Tibial nerve (tissue), 4 donors: ENCODE measurements at places on chromosomes 16 and 17. TPM values are rescaled to one million over a fixed set of nuclear protein-coding genes. Genes with fewer than 3 reads are reported as not detected.

DNA sequence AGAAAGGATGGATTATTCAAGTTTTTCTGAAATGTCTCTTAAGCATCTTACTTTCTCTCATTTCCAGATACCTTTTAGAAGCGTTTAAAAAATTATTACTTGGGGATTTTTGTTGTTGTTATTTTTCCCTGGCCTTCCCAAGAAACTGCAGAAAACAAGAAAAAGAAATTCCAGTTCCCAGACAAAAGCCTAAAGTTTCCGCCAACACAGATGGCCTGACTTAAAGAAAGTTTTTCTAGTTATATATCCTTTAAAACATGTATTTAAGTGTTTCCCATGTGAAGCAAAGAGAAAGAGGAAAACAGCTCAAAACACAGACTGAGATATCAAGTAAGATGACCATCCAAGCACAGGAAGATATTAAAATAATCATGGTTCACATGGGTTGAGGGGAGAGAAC lies 401.7 kb upstream of the MAF start:
- DNase-seq: no peak

DNA sequence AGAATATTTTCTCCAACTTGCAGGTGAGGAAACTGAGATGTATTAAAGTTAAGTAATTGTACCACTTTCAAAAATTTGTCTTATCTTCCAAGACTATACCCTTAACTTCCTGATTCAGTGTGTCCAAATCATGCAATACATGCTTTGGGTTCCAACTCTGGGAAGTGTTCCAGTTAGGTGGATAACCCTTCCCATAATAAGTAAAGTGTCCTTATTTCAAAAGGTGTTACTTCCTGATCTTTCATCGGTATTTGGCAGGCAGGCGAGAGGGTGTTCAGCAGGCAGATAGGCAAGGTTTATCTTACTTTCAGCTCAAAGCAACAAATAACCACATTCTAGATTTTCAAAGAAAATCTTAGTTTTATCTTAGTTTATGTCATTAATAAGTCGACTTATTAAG lies 46.3 kb upstream of the ARHGAP44 start:
- DNase-seq: no peak

DNA sequence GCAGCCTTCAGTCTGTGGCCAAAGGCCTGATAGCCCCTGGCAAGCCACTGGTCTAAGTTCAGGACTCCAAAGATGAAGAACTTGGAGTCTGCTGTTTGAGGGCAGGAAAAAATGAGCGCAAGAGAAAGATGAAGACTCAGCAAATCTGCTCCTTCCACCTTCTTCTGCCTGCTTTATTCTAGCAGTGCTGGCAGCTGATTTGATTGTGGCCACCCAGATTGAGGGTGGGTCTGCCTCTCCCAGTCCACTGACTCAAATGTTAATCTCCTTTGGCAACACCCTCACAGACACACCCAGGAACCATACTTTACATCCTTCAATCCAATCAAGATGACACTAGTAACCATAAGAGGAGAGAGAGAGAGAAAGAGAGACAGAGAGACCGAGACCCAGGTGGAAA lies 127.6 kb downstream of the UTP18 start:
- no peak for DNase-seq

DNA sequence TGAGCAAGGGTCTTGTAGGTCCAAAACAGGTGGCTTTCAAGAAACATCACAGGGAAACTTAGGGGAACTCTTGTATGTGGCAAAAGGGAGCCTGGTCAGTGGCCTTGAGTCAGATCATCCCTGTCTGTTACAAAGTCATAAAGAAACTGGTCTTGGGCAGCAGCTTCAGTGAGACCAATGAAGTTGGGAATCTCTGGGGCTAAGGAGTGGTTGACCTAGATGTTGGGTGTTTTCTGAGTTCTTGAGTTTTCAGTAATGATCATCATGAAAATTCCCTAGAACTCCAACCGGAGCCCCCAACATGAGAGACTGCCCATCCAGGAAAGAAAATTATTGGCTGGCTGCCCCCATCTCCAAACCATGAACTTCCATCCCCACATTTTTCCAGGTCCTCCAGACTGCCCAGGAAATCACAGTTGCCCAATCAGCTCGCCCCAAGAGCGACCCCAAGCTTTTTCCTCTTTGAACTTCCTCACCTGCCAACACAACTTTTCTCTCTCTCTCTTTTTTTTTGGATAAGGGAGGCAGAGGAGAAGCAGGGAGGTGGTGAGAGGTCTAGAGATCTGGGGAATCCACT lies 3.9 kb downstream of the CCR7 start:
- no peak for DNase-seq

DNA sequence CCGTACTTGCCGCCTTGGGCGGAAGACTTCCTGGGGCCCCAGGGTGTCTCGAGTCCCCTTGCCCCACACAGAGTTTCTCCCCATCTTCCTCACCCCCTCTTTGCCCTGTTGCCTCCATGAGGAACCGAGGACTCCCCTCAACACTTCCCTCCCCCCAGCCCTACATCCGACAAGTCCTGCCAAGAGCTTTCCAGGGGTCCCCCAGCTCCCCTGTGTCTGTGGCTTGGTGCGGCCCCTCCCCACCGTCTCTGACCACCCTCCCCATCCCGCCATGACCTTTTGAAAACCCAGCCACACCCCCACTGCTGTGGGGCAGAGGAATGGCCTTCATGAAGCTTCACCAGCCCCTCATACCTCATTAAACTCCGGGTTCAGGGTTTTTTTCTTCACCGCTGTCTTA lies 11.4 kb downstream of the SCGB1C2 start:
- no peak for DNase-seq

- DNase-seq: peak; percentile 78
Measured at GRCh38 chr17:45092911-45093430, 31.9 kb downstream of the NMT1 start.

DNA sequence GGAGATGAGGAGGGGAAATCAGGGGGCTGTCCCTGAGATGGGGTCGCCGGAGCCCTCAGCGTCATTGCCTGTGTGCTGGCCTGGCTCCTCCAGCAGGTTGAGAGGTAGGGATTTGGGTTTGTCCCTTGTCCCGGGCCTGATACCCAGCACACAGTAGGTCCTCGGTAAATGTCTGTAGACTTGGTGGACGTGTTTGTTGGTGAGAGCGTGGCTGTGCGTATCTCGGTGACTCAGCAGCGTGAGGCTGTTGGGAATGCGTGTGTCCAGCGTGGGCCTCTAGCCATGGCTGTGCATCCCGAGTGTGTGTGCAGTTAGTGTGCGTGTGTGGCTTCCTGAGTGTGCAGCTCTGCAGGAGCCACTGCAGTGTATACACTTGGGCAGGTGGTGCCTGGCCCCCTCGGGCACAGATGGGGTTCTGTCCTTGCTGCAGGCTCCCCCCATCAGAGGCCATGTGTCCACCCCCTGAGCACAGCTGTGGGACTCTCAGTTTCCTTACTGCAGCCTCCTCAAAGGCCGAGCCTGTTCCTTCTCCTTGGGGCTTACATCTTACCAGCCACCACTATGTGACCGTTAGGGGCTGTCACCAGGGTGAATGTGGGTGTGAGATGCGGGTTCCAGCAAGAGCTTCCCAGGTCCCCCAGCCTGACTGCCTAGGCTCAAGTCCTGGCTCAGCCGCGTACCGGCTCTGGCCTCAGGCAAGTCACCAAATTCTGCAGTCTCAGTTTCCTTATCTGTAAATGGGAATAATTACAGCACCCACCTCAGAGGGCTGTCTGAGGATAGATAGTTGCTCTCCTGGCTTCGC lies 5.7 kb downstream of the NECAB2 start:
- DNase-seq: no peak

DNA sequence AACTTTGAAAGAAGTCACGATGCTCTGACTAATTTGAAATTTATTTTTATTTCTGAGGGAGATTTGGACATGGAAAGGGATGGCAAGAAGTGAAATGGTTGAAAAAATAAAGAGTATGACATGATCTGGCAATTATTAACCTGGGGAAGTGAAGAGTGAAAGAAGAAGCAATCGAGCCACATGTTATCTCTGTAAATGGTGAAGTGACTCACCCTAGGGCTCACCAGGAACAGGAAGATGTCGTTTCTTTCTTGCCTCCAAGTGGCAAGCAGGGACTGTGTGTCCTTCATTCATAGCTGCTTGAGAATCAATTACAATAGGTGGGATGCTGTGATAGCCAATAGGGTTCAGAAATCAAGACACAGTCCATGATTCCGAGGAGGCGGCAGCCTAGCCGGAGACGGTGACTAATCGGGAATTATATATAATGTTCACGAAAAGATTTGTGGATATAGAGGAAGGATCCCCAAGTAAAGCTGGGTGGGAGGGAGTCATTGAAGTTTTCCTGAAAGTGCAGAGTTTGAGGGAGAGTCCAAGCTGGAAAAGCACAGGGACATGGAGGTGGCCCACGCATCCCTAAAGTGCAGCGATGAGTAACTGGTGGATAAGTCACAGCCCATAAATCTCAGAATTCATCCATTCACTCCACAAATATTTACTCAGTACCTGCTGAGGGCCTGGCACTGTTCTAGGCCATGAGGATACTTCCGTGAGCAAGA lies 18.2 kb upstream of the KRT20 start:
- DNase-seq: no peak

- no peak for DNase-seq
Measured at GRCh38 chr16:76441876-76442275, 164.7 kb downstream of the CNTNAP4 start.

GRCh38 chr16:35745191-35745590 lies 2285.8 kb downstream of the TP53TG3F start:
- DNase-seq: no peak

DNA sequence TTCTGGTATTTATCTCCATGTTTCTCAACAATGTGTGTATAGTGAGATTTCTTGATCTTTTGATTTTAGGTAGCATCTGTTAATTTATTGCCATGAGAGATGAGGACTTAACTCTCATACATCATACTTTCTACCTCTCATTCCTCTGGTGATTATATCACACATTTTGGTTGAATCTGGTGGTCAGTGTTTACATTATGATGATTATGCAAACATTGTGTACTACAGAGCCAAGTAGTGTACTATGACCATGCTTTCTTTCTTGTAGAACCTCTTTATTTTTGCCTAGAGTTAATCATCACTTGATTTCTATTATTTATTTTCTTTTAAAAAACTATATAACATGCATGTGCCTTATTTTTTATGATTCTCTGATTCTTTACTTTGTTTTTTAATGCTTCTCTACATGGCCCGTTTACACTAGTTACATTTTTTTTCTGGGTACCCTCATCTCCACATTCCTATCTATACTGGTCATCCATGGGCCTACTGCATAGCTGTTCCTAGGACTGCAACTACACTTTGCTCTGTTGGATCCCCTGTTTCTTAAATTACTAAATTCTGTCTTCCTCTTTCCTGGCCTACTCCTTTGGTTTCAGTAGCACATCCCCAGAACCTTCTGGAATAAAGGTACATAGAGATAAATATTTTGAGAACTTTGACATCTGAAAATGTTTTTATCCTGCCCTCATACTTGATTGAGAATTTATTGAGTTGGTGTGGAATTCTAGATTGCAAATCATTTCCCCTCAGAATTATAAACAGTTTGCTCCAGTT lies 63.0 kb upstream of the LRRC37A3 start:
- DNase-seq: no peak

DNA sequence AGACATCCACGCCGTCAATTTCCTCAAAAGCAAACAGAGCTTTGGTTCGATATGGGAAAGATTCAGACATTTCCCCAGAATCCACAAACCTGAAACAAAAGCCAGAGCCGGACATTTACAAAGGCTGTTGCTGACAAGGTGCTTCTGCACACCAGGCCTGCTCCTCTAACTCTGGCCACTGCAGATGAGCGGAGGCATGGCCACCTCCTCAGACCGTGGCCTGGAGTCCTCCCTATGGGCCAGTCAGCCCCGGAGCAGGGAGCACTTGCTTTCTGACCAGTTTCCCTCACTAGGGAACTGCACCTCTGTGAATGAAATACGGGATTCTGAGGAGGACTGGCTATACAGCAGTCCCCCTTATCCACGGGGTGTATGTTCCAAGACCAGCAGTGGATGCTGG lies 22.3 kb upstream of the TRAP1 start:
- no peak for DNase-seq

DNA sequence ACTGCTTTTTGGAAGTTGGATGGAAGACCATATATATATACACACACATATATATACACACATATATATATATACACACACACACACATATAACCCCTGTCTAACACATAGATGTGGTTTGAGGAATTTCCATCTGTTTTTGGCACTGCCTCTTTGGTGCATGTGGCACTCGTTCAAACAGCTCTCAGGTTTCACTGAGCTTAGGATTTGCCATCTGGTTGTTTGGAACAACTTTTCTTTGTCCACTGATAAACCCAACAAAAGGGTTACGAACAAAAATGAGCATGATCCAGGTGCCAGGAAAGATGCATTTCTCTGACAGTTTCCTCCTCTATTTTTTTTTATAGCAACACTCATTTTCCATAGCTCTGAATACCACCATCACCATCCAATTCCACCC lies 14.6 kb upstream of the KCNJ16 start:
- no peak for DNase-seq

DNA sequence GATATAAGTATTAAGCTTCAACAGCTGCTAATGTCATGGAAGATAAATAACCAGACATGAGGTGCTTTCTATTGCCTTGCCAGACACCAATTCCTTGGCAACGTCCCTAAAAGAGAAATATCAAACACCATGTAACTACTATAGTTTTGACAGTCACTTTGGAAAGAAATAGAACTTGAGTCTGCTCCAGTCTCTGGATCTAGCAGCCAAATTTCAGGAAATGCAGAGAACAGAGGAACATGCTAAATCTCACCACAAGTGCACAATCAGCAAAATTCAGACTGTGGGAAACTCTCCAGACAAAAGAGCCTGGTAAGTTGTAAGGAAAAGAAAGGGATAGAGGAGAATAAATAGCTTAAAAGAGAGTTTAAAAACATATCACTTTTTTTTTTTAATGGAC lies 28.4 kb upstream of the TANC2 start:
- no peak for DNase-seq

DNA sequence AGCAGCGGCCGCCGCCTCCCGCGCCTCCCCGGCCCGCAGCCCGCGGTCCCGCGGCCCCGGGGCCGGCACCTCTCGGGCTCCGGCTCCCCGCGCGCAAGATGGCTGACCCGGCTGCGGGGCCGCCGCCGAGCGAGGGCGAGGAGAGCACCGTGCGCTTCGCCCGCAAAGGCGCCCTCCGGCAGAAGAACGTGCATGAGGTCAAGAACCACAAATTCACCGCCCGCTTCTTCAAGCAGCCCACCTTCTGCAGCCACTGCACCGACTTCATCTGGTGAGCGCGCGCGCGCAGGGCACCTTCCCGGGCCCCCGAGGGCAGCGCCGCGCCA lies 258 bp downstream of the PRKCB start:
- no peak for DNase-seq

Gene MYL4
- not detected for total RNA-seq

Gene CLEC19A
- total RNA-seq: not detected

Gene NFATC2IP
- 33.9 TPM for total RNA-seq

Gene CHTF8
- total RNA-seq: 99.0 TPM

Gene PABPN1L
- total RNA-seq: not detected

Gene CSH2
- not detected for total RNA-seq

Gene PLD6
- 8.5 TPM for total RNA-seq

Gene MC1R
- 15.7 TPM for total RNA-seq

Gene ORAI3
- total RNA-seq: 50.7 TPM

Gene PDPK1
- total RNA-seq: 32.4 TPM

Gene VPS35L
- 54.6 TPM for total RNA-seq

Gene FBXW10
- total RNA-seq: not detected

Gene TP53TG3C
- not detected for total RNA-seq

Gene ASPA
- total RNA-seq: 16.2 TPM

Gene YPEL2
- 33.6 TPM for total RNA-seq
